ENCODE measurements at places on chromosomes 16 and 17.

DNA sequence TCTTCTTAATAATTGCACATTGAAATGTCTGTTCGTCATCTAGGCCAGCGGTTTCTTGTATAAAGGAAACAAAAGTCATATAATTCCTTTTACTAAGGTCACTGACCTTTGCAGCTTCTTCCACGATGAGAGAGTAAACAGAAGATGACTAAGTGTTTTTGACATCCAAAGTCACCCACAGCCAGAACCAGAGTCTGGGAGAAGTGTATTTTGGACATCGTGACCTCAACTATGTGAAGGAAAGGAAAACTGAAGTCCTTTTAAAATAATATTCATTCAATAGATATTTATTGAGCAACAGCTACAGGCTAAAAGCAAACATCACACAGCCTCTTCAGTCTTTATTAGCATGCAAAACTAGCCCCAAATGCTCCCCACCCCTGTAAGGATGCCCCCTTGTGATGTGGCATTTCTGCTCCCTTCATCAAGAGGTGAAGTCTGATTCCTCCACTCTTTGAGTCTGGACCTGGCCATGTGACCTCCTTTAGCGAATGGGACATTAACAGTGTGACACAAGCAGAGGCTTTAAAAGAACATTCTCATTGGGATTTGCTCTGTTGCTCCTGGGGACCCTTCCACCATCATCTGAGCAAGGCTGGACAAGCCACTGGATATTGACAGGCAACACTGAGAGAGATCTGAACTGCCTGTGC, 8.1 kb upstream of the PMP22 start:
- DNase-seq, result no peak

- no peak for DNase-seq
Measured at GRCh38 chr17:1639549-1640180, 5.9 kb downstream of the SCARF1 start.

DNA sequence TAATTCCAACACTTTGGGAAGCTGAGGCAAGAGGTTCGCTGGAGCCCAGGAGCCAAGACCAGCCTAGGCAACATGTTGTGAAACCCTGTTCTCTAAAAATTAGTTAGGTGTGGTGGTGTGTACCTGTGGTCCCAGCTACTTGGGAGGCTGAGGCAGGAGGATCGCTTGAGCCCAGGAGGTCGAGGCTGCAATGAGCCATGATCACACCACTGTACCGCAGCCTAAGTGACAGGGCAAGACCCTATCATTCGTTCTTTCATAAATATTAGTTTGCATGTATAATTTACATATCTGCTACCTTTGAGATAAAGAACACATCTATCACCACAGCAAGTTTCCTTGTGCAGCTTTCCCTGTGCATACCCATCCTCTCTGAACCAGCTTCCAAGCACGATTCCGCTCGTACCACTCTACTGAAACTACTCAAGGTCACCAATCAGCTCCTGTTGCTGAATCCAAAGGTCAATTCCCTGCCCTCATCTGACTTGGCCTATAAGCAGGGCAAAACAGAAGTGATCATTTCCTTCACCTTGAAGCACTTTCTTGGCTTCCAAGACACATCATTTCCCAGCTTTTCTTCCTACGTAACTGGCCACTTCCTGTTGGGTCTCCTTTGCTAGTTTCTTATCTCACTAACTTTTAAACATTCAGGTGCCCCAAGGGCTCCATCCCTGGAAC, 49.1 kb downstream of the GRB2 start:
- no peak for DNase-seq

- no peak for DNase-seq
Measured at GRCh38 chr17:34318474-34318873, 761 bp upstream of the CCL8 start.

DNA sequence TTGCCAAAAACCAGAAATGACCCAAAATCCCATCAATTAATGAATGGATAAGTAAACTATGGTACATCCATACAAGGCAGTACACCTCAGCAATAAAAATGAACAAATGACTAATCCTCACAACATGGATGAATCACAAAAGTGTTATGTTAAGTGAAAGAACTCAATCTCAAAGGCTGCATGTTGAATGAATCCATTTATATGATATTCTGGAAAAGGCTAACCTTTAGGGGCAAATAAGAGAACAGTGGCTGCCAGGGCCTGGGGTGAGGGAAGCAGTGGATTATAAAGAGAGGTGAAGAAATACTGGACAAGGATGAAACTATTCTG, 46.1 kb upstream of the MSI2 start:
- no peak for DNase-seq

Measured in thymus (tissue), 14 donors.